ENCODE measurements at places on chromosomes 11 and 22.
A peak's percentile ranks its signal among the peaks of the same experiment; 100 is the strongest.

- DNase-seq = no peak
Observed at GRCh38 chr22:38652859-38653258, 3.3 kb downstream of the FAM227A start.

DNA sequence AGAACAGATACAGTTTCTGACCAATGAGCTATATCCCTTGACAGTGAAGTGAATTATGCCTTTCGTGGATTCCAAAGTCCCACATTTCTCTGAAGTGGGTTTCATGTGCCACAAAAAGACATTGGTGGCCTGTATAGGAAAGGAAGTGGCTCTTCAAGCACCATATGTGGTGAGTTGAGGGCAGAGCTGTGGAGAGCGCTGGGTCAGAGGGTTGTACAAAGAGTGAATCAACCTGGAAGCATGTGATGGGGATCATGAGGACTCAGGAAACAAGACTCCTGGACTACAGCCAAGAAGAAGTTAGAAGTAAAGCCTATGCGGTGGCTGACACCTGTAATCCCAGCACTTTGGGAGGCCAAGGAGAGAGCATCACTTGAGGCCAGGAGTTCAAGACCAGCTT, 579 bp upstream of the SLC5A4 start:
- DNase-seq = no peak

DNA sequence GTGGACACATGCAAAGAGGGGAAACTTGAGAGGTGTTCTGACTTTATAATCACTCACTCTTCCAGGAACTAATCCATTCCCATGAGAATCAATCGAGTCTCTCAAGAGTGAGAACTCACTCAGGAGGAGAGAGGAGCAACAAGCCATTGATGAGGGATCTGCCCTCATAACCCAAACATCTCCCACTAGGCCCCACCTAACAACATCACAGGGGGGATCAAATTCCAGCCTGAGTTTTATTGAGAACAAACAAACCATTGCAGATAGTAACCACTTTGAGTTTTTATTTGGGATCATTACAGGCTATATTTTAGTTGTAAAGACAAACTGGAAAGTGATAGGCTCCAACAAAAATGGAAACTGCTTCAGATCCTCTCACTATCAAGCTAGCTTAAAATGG, 328.8 kb upstream of the CTSC start:
- no peak for DNase-seq

DNA sequence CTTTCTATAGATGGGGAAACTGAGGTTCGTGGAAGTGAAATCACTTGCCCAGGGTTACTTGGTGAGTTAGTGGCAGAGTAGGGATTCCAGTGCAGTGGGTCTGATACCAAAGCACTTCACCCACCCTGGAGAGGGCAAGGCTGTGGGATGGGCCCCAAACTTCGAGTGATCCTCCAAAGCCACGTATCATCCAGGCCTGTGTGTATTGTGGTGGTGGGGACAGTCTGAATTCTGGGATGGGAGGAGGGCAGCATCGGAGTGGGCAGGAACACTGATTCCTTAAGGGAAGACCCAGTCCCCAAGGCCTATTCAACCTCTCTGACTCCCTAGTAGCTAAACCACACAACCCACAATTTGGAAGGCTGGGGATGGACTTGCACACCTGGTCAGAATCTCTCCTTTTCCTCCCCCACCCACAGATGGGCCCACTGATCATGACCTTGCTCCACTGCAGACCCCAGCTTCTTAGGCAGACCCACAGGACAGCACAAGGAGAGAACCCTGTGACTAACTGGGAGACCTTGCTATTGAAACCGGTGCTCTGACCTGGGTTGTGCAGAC, 11.5 kb downstream of the TMPRSS13 start:
- DNase-seq = peak; percentile 57

DNA sequence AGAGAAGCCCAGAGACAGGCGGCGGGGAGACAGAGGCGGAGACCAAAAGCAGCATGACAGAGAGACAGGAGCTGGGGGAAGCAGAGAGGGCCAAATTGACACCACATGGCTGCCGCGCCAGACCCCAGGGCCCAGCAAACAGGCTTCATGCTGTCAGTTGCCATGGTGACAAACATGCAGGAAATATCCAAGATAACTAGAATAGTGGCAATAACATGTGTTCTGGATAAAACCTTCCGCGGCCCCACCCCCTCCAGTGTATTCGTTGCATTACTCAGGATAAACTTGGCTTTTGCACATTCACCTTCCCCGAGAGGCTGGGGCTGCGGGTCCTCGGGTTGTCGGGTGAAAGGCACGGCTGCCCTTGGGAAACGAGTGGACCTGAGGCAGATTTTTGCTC, 49.9 kb upstream of the CDON start:
- no peak for DNase-seq

GRCh38 chr11:85989746-85990145, 79.1 kb downstream of the PICALM start:
- DNase-seq = no peak

- no peak for DNase-seq
Observed at GRCh38 chr11:76392870-76393269, 11.7 kb downstream of the GVQW3 start.

- no peak for DNase-seq
Observed at GRCh38 chr11:88103337-88104206, 71.7 kb downstream of the RAB38 start.

DNA sequence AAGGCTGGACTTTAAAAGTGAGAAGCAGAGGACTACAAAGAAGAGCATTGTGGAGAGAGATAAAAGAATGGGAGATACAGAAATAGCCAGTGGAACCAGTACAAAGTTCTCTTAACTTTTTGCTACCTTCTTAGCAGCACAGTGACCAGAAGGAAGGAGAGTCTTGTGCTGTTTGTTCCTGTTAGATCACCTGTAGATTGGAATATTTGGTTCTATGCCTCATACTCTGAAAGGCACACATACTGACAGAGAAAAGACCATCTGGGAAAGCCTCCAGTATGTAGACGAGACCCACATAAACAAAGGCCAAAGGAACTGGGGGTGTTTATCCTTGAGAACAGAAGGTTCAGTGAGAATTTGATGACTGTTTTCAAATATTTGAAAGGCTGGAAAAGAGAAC, 18.7 kb downstream of the RNF141 start:
- DNase-seq = no peak

GRCh38 chr11:88398791-88399570, 61.4 kb upstream of the CTSC start:
- DNase-seq = no peak

DNA sequence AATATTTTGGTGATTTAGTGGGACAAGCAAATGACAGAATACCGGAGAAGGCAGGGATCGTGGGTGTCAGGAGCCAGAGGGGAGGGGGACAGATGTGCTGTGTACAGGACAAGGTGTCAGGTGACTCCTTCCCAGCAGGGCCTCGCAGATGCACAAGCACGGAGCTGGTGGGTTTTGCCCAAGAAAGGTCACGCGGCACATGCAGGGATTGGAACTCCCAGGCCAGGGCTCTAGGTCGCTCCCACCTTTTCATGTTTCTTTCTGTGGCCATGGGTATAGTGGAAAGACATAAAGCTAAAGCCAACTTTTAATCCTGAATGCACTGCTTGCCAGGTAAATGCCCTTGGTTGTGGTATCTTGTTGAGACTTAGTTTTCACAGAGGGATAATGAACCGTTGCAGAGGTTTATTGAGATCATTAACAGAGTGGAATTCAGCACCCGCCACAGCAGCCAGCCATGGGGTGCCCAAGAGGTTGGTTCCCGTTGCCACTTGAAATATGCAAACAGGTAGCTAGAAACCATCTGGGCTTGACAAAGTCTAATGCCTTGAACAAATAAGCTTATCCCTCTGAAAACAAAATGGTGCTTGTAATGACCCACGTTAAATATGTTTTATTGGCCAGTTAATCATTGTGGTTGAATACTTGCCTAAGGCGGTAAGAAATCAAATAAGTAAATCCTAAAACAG, 10.1 kb downstream of the C22orf23 start:
- no peak for DNase-seq

GRCh38 chr11:19537803-19538453, 174.7 kb upstream of the NAV2 start:
- DNase-seq = no peak

- no peak for DNase-seq
Observed at GRCh38 chr11:43239791-43240190, 72.0 kb upstream of the API5 start.

DNA sequence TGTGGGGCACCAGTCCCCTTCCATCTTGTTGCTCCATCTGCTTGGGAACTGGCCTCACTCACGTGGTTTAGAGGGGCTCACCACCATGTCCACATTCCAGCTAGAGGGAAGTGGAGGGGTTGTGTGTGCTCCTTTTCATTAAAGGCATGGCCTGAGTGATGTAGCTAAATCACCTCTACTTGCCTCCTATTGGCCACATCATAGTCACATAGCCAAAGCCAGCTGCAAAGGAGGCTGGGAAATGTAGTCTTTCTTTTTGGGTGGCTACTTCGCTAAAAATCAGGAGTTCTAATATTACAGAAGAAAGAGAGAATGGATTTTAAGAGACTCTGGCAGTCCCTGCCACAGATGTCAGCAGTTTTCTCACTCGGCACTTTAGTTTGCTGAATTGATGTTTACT, 63.0 kb upstream of the ALX4 start:
- DNase-seq = peak; percentile 6

GRCh38 chr11:12319461-12319951, 57.9 kb upstream of the PARVA start:
- no peak for DNase-seq

- no peak for DNase-seq
Observed at GRCh38 chr11:16291729-16292128, 64.6 kb downstream of the SOX6 start.

DNA sequence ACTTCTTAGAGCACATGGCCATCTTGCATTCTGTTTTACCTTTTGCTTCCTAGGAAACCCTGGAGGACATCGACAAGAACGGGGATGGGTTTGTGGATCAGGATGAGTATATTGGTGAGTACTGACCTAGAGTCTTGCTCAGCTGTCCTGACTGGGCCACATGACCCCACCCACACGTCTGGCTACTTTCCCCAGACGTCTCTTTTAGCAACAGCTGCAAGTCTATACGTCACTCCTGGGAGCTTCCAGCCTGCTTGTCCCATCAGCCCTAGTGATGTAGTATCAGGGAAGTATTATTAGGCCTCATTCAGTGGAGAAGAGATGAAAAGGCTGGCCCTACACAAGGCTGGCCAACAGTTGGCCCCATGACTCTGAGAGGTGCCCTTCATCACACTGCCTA, 9.6 kb downstream of the RCN1 start:
- DNase-seq = no peak

DNA sequence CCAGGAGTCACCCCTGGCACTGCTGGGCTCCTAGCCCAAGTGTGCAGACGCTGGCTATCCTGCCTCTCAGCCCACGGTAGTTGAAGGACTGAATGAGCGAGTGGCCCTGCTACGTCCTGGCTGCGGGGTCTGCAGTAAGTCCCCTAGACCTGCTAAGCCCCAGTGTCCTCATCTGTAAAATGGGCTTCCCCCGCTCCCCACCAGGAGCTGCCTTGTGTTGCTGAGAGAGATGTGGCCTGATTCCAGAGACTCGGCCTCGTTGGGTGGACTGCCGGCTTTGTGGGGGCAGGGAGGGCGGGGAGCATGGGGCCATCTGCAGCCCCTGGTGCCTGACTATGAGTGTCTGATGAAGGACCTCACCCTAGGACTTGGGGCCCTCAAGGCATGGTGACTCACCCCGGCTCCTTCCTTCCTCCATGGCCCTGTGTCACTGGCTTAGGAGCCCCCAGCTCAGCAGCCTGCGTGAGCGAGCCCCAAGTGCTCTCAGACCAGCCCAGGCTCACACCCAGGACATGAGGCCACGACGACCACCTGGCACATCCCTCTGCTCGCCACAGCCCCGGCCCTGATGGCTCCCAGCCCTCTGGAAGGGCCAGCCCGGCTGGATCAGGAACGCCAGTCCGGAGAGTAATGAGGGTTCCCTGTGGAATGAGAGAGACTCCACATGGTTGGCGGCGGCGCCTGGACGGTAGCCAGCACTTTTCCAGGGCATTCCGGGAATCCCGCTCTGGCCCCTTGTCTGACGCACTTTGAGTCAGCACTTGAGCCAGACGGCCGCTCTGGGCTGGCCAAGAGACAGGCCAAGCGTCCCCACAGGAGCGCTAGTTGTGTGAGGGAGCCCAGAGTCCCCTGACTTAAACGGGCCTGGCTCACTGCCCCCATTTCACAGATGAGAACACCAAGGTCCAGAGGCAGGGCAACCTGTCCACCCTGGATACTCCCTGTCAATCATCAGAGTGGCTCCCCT, 50.5 kb upstream of the SHISAL1 start:
- DNase-seq = peak; percentile 97

GRCh38 chr11:62782753-62783152, 4.4 kb upstream of the TMEM179B start:
- no peak for DNase-seq

DNA sequence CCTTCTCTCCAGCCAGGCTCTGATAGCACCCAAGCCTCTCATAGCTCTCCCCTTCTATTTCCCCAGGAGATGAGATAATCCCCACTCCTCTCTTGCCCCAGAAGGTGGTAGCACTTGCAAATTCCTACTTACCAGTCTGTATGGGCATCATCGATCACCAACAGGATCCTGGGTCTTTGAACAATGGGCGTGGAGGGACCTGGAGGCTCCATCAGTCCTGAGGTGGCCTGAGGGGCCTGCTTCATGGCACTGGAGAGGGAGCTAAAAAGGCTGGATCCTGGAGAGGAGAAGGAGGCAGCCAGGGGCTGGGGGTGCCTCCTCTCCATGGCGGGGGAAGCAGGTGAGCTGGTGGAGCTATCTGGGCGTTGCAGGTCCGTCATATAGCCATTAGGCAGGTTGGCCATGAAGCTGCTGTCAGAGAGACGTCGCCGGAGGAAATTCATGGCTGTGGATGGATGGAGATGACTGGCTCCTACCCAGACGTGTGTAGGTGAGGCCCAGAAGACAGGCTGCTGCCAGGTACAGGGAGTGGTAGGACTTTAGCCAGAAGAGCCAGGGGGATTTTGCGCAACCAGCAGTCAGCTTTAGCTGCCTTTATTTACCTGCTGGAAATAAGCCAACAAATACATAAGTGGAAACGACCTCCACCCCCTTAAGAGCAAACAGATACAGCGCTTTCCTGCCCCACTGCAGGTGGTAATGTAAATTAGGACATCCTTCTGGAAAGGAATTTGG, 51.8 kb downstream of the SYN3 start:
- no peak for DNase-seq

DNA sequence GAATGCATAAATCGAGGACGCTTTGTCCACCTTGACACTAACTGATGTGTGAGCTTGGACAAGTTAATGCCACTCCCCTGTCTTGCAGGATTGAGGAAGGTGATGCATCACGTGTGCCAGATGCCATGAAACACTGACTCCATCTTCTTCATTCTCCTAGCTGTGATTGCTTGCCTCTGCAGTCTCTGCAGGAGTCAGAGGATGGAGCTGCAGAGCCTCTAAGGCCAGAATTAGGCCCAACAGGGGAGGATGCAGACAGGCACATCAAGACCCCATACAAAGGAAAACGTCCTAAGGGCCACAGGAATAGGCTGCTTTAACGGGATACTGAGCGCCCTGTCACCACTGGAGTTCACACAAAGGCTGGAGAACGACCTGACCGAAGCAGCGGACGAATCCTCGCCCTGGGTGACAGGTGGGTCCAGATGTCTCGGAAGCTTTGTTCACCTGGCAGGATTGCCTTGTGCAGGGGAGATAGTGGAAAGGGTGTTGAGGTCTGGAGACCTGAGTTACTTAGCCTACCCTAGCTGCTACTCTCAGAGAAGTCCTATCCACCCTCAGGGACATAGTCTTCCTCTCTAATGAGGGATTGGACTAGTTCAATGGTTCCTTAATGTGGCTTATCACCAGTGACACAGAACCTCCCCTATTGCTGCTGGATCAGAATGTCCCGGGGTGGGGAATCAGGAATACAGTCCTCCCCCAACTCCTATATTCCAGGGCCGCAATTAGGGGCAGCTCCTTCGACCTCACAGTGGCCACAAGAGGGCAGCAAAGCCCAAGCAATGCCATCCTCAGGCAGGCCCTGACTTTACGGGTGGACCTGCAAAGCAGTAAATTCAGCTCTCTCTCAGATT, 32.4 kb downstream of the DBX1 start:
- no peak for DNase-seq
